Fibroblast of skin of right quadriceps (primary cell): ENCODE measurements at places on chromosomes 1 and 21.

DNA sequence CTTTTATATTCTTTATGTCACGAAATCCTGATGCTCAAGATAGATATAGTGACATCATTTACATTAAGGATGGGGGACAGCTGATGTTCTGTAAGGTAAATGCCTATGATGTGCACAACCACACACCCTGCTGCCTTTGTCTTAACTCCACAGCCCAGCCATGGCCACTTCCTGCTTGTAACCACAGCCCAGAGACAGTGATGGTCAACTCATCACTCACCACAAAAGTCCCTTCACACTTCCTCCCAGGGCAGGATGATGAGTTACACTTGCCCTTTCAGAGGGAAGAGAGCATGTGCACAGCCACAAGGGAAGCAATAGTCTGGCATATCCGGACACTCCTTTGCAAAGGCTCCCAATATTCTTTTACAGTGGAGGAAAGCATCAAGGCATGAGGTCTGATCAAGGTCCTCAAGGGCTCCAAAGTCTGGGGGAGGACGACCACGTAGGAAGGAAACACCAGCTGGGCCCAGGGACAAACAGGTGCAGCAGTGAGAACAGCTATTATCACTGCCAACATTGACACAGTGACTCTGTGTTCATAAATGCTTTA, 53.8 kb downstream of the PLPP3 start:
- peak; percentile 46 for DNase-seq

GRCh38 chr1:36143424-36143823, 5.9 kb downstream of the TRAPPC3 start:
- DNase-seq = no peak

DNA sequence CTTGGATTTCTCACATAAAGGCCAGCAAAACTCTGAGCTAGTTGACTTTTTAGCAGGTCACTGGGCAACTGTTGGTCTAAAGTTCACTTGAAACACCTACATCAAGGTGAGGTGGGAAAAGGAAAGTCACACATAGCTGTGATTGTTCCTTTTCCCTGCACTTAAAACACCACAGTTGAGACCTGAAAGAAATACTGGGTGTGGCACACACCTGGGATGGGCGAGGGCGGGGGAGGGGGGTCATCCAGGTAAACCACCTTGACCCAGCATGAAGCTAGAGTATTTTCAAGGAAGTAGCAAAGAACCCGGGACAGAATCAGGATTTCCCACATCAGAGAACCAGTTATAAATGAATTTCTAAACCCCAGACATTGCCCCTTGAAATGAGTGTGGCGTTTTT, 26.4 kb downstream of the ZNF697 start:
- DNase-seq = no peak

- DNase-seq = peak; percentile 21
These were observed at the start of gene BRINP2 for GRCh38 chr1:177170756-177171535. BRINP2 (plus strand) TSS chr1:177170958; CDS start chr1:177229877, 58,919 bp downstream.

- peak; percentile 32 for DNase-seq
These were observed 11.2 kb upstream of the AK2 start for GRCh38 chr1:33047839-33048305.

- DNase-seq = peak; percentile 62
These were observed 20.7 kb downstream of the TRIM62 start for GRCh38 chr1:33161061-33161681.

GRCh38 chr21:26385721-26386120, 187.4 kb downstream of the CYYR1 start:
- peak; percentile 72 for DNase-seq

DNA sequence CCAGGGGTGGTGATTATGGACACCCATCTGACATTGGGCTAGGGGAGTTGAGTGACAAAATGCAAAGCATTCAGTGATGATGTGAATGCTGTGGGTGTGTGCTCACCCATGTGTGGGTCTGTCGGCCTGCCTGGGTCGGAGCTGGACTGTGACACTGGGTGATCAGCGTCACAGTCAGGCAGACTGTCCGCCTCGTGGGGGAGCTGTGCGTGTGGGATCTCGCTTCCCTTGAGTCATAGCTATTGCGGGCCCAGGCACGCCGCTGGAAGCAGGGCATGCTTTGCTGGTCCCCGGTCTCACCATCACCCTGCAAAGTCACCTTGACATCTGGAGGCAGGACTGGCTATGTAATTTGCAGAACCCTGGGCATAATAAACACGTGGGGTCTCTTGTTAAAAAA, 156.9 kb upstream of the IGSF21 start:
- DNase-seq = no peak

DNA sequence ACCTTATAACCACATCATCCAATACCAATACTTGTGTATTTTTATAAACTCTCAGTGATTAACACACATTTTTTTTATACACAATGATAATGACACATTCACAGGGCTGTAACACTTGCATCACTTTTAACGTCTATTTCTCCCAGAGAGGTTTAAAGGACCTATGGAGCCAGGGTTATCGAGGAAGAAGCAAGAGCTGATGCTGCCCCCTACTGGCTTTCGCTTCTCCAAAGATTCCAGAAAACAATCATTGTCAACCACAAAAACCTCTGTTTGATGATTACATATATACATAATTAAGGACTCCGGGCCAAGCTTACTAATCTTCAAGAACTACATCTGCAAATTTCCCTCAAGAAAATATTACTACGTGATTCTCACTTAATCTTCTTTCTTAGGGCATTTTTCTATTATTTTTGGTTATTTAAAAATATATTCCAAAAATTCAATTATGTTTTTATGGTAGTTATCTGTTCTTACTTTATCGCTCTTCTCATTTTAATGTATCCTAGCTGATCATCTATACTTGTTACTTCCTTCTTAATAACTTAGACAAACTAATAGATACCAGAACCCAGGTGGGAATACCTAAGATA, 214.5 kb downstream of the VAV3 start:
- peak; percentile 79 for DNase-seq

GRCh38 chr1:18246543-18246942, 138.9 kb downstream of the IGSF21 start:
- no peak for DNase-seq

DNA sequence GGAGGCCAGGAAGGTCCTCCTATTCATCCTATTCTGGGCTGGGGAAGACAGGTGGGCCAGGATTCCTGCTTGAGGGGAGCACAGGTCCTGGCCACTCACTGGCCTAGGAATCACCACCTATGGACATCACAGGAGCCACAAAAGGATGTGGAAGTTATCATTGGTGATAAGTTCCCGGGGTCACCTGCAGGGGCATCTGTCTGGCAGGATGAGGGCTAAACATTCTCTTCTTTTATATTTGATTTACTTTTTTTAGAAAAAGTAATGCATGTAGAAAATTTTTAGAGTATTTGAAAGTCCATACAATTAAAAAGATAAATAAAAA, 33.2 kb upstream of the KIAA0040 start:
- no peak for DNase-seq

DNA sequence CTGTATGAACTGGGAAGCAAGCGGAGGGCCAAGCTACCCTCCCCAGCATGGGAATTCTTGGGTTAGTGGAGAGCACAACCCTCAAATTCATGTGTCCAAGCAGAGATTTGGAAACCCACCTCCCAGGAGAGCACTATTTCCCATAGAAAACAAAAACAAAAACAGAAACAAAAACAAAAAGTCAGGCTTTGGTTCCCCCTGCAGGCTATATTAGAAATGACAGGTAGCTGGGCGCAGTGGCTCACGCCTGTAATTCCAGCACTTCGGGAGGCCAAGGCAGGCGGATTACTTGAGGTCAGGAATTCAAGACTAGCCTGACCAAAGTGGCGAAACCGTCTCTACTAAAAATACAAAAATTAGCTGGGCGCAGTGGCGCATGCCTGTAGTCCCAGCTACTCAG, 10.8 kb downstream of the MINDY1 start:
- no peak for DNase-seq

- DNase-seq = no peak
These were observed 190.8 kb downstream of the DYRK1A start for GRCh38 chr21:37557261-37557950.

DNA sequence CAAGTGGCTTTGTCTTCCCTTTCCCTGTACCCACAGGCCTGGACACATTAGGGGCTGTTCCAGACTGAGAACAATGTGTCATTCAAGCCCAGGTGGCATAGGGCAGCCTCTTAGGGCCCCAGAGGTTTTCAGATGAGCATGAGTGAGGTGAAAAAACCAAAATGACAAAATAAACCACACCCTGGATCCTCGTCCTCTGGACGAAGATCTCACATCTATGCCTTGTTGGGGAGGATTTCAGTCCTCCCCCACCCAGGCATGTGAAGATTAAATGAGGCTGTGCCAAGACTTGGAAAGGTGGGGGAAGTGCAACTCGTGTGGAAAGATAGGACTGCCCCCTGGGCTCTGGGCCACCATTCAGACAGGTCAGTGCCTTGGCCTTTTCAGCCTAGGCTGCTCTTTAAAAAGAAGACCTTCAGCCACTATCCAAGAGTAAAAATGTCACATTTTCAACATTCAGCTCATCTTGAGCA, 32.8 kb upstream of the IL19 start:
- DNase-seq = no peak

- no peak for DNase-seq
These were observed 218.2 kb downstream of the BRINP3 start for GRCh38 chr1:190259424-190259823.

- no peak for DNase-seq
These were observed 70.3 kb downstream of the PIK3CD start for GRCh38 chr1:9721606-9722377.

- no peak for DNase-seq
These were observed 135.1 kb downstream of the CLIC6 start for GRCh38 chr21:34803782-34804370.

DNA sequence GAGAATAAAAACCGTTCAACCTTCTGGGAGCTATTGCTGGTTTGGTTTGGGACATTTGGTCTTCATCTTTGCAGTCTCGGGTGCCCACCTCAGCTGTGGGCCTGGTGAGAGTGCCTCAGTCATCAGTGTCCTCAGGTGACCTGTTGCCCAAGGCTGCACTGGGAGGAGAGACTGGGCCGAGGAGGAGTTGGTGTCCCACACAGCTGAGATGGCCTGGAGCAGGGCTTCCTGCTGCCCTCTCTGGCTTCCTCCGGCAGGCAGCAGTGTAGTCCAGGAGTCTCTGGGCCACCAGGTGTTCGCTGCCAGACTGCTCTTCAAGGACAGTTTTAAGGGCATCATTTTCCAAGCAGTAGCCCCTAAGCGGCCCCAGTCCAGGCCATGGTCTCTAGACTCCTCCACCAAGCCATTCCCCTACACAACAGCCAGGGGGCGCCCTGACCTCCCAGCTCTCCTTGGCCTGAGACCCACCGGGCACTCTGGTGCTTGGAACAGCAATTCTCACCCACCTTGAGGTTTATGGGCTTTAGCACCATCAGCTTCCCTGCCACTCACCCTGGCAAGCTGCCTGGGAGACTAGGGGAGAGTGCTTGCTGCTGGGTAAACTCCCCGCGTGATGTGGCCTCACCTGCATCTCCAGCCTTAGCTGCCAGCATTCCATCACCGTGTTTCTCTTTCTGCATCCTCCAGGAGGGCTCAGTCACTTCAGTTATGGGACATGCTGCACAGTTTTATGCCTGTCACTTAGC, 9.1 kb upstream of the SYTL1 start:
- DNase-seq = no peak

GRCh38 chr1:55402671-55403464, 187.7 kb upstream of the USP24 start:
- DNase-seq = peak; percentile 61

- DNase-seq = peak; percentile 73
These were observed 102.4 kb upstream of the SERBP1 start for GRCh38 chr1:67532452-67533216.

GRCh38 chr1:208027861-208028260, 116.9 kb upstream of the CD34 start:
- DNase-seq = no peak

DNA sequence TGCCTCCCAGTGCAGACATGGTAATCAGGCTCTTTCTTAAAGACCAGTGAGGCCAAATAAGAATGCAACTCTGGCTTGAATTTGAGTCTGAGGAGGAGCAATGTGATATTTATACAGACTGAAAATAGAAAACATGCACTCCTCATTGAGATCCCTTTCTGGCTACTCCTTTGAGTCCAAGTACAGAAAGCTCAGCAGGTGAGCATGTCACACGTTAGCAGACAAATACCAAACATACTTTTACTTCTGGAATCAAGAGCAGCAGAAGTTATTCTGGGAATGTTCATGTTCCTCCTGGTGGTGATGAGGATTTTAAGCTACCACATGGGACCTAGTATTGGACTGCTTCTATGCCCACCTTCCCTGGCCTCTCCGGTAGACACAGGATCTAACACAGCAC, 48.3 kb downstream of the PGBD5 start:
- DNase-seq = no peak

GRCh38 chr1:235366286-235366685, 941 bp upstream of the TBCE start:
- no peak for DNase-seq

DNA sequence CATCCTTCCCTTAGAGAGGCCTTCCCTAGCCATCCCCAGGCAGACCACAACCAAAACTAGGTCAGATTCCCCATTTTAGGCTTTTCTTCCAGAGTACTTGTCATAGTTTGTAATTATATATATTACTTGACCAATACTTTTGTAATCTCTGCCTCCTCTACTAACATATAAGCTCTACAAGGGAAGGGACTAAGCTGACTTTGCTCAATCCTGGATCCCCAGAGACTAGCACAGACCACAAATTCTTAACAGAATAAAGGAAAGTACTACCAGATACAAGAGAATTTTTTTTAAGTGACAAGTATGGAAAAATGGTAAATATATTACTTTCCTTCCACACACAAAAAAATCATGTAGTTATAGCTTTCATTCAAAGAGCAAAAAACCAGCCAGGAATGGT, 2.0 kb downstream of the ZMYM6 start:
- peak; percentile 34 for DNase-seq

- no peak for DNase-seq
These were observed 35.1 kb downstream of the CATSPERE start for GRCh38 chr1:244496186-244496585.

DNA sequence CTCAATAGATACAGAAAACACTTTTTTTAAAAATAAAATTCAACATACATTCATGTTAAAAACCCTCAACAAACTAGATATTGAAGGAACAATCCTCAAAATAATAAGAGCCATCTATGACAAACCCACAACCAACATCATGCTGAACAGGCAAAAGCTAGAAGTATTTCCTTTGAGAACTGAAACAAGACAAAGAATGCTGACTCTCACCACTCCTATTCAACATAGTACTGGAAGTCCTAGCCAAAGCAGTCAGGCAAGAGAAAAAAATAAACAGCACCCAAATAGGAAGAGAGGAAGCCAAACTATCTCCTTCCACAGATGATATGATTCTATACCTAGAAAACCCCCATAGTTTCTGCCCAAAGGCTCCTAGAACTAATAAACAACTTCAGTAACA, 46.2 kb upstream of the IVNS1ABP start:
- no peak for DNase-seq

GRCh38 chr1:154353460-154353904, 28.2 kb downstream of the ATP8B2 start:
- peak; percentile 23 for DNase-seq

DNA sequence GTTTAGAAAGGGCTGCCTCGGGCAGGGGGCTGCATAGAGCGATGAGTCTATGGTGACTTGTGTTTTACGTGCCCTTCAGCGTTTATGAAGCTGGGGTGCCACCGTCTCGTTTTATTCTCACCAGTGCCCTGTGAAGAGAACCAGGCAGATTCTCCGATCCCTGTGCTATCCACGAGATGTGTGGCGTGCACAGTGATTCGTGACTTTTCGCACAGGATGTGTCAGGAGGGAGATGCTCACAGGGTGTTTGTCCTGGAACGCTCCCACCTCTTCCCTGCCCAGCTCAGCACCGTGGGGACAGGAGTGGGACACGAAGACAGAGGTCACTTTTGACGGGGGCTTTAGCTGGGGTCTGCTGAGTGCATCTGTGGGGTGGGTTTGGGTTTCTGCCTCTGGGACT, 54.9 kb upstream of the AJAP1 start:
- DNase-seq = no peak

GRCh38 chr1:44720281-44720680, 10.7 kb downstream of the RNU5D-1 start:
- no peak for DNase-seq
